Activated T-helper 1 cell treated with anti-CD3 and anti-CD28 coated beads, Interleukin-12 subunit alpha, Interleukin-12 subunit beta, Interleukin-2, Interleukin-4 antibody, amounts not matched to agents 30 ng/mL and 10 ng/mL and 1 ng/mL, durations not matched to agents 14 hours and 24 hours and 36 hours (primary cell): ENCODE measurements at places on chromosomes 7 and 10. TPM values are rescaled to one million over a fixed set of nuclear protein-coding genes. Genes with fewer than 3 reads are reported as not detected.

DNA sequence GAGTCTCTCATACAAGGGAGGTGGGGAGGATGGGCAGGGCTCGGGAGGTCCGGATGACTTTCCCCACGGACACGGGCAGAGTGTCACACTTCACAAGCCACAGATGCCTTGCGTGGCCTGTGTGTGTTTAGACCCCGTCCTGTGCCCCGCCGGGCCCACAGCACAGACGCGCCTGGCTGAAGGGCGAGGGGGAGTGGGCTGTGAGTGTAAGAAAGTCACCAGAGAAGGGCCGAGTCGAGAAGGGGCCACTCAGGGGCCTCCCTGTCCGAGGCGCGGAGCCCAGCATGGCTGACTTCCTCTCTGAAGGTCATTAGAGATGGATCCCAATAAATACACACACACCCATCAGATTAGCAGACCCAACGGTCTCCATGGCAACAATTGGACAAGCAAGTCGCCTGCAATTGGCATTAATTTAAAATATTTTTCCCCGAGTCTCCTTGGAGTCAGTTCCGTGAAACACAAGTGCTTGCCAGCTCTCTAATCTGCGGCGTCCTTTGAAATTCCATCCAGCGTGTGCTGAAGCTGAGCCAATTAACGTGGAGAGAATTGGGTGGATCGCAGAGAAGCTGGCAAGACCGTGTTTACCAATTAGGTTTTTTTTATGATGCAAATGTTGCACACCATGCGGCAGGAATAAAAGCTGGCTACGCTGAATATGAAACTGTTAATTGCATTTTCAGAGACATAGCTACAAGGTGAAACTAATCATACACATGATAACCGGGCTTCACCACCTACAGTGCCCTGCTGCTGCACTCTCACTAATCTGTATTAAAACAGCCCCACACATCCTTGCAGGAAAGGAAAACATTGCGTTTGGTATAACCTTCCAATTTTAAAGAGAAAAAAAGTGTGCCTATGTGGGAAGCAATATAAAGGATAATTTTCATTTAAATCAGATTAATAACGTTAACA, 571.2 kb downstream of the PTPRN2 start:
- no peaks in the 10 kb centered on the region for H3K36me3 ChIP-seq
- no peak for DNase-seq
- no peaks in the 10 kb centered on the region for H3K4me1 ChIP-seq
- H3K27ac ChIP-seq: no peak overlapping the region

DNA sequence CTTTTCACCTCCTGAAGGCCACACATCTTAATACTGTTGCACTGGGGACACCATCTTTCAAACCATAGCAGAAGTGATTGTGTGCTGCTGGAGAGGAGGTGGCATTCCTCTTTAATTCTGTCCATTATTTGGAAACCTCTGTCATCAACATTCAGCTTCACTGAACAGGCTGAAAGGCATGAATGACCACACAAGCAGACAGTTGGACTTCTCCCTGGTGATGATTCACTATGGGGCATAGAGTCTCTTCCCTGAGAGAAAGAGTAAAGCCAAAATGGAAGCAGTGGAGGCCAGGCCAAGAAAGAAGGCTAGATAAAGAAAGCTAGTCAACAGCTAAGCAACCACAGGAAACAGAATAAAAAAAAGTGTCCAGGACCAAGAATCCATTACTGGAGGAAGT, 113.1 kb upstream of the VSTM2A start:
- H3K4me3 ChIP-seq: no peak overlapping the region
- H3K4me1 ChIP-seq: no peaks in the 10 kb centered on the region
- no peaks in the 10 kb centered on the region for H3K27me3 ChIP-seq
- no peak overlapping the region for H3K27ac ChIP-seq
- H3K36me3 ChIP-seq: no peaks in the 10 kb centered on the region

GRCh38 chr10:97887399-97887798, 37.8 kb downstream of the GOLGA7B start:
- H3K27ac ChIP-seq: no peak overlapping the region
- no peaks in the 10 kb centered on the region for H3K4me1 ChIP-seq
- H3K27me3 ChIP-seq: peaks cover 10% of the 10 kb centered on the region
- no peak for DNase-seq
- H3K36me3 ChIP-seq: no peaks in the 10 kb centered on the region

DNA sequence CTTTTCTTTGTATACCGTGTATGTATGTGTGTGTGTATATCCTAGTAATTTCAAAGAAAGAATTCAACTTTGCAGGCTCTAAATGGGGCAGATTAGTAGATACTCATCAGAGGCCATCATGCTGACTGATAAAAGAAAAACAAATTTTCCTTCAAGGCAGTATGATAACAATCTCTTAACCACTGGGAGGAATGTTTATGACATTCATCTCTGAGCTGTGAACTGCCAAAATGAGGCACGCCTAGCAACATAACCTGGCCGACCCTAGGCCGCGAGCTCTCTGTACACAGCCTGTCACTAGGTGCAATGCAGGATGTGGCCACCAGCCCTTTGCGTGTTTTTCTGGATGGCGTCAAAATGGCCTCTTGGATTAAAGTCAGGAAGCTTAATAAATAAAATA, 343.7 kb upstream of the GALNT17 start:
- H3K27me3 ChIP-seq: no peaks in the 10 kb centered on the region
- H3K27ac ChIP-seq: no peak overlapping the region
- H3K4me3 ChIP-seq: no peak overlapping the region
- H3K4me1 ChIP-seq: peaks cover 14% of the 10 kb centered on the region

C7orf33 gene
- not detected in 2 replicates for total RNA-seq

SPAM1 gene
- not detected in 2 replicates for total RNA-seq
